ENCODE measurements at places on chromosomes 11 and 22.

DNA sequence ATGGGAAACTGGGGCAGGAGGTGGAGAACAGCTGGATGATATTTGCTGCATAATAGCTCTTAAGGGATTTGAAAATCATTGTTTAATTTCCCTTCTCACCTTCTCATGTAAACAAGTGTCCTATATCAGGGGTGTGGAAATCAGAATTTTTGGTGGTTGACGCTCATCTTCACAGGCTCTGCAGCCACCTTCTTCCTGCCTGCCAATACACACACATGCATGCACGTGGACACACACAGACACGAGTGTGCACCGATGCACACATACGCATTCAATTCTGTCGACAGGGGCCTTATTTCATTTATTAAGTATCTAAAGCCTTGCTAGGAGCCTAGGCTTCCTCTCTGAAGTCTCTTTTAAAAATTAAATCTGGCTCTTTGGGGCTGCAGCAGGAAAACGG lies 349.4 kb upstream of the NCAM1 start:
- no peak for DNase-seq

GRCh38 chr11:59267736-59268475 lies 55.2 kb upstream of the MPEG1 start:
- DNase-seq = peak; percentile 2

- no peak for DNase-seq
These were observed 1.7 kb upstream of the SLC25A1 start for GRCh38 chr22:19180234-19180633.

GRCh38 chr11:35593143-35593542 lies 25.1 kb upstream of the FJX1 start:
- DNase-seq = peak; percentile 92

GRCh38 chr11:83715927-83716535 lies 429.9 kb upstream of the CCDC90B start:
- no peak for DNase-seq

- DNase-seq = no peak
These were observed 537.1 kb downstream of the INSC start for GRCh38 chr11:15651816-15652215.

- DNase-seq = no peak
These were observed 104.8 kb downstream of the ARHGAP42 start for GRCh38 chr11:100791860-100792259.

DNA sequence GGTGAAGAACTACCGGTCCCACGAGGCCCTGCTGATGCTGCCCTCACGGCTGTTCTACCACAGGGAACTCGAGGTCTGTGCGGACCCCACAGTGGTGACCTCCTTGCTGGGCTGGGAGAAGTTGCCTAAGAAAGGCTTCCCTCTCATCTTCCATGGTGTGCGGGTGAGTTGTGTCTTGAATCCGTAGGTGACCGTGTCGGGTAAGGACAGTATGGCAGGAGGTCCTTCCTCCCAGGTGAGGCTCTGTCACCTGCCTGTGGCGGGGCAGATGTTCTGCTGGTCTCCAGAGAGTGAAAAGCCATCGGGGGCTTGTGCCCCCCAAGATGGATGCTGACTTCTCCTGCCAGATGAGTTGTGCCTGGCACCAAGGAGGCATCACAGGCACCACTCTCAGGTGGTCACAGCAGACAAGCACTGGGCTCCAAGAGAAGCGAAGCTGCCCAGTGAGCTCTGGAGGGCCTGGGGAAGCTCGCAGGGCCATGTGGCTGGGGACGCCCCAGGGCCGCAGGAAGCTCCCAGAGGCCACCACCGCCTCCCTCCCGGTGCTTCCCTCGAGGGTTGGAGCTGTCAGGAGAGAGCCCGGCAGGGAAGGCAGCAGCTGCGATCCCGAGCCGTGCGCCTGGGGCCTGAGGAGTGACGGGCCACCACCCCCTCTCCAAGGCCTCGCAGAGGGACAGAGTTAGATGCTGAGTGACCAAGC lies 17.3 kb upstream of the PANX2 start:
- no peak for DNase-seq

GRCh38 chr11:95498722-95499425 lies 267.9 kb upstream of the SESN3 start:
- DNase-seq = peak; percentile 65

DNA sequence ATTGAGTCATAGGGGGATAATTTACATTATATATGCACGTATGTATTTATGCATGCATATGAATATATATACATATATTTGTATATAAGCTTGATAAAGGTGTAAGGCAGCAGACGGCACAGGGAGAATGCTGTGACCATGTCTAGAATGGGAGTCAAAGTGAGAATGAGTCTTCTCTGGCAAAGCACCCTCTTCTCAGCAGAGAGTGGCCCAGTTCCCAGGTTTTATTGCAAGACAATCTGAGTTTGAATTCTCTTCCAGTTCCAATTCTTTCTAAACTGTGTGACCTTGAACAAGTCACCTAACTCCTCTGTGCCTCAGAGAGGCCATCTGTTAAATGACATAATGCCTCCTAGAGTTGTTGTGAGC lies 13.8 kb downstream of the EHF start:
- no peak for DNase-seq

- no peak for DNase-seq
These were observed 30.4 kb downstream of the RTN4R start for GRCh38 chr22:20237480-20238440.

DNA sequence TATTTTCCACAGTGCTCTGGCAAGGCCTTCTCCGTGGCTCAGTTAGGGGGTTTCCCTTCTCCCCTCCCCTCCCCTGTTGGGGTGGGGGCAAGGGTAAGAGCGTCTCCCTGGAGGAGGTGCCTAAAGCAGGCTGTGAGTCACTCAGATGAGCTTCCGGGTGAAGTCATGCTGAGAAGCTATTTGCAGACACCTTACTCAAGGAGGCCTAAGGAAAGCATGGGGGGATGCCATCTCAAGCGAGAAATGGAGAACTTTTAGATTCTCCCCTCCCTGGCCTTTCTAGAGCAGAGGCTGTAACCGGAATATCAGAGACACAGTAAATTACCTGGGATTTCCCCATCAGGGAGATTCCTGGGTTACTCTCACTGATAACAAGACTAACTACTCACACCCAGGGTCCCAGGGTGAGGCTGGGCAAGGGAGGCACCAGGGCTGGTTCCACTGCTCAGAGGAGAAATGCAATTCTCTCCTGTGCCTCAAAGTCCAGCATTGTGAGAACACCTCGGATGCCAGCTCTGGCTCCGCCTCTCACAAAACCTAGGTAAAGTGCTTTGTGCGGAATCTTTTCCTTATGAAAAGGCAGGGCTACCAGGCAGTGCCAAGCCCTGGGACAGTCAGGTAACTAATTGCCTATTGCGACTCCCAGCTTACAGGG lies 123.6 kb downstream of the ABTB2 start:
- peak; percentile 48 for DNase-seq

DNA sequence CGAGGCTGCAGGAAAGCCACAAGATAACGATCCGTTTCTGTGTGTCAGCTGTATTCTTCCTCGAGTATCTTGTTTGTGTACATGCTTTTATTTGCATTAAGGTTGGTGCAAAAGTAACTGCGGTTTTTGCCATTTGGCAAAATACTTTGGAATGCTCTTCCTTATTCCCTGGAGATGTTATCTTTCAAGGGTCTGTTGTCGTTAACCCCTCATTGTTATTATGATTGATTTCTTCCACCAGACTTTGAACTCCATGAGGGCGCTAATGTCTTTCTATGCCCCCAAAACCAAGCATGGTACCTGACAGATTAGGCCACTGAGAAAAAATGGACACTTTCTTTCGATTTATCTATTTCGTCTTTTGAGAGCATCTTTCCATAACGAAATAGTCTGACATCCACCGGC lies 563 bp upstream of the PSMA1 start:
- no peak for DNase-seq

DNA sequence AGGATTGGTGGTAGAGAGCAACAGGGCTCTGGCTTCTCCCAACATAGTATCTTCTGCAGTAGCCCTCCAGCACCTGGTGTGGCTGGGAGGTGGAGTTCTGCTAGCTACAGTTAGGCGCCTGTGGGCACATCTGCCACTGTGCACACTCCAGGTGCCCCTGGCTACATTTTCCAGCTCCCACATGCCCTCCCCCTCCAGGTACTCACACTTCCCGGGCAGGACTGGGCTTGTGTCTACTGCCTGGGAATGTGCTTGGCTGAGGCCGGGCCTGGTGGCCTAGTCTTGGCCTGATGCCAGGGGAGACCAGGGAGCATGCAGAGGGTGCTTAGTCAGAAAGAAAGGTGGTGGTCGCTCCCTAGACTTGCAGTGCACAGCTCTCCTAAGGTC lies 15.8 kb downstream of the PHLDB1 start:
- DNase-seq = peak; percentile 39

DNA sequence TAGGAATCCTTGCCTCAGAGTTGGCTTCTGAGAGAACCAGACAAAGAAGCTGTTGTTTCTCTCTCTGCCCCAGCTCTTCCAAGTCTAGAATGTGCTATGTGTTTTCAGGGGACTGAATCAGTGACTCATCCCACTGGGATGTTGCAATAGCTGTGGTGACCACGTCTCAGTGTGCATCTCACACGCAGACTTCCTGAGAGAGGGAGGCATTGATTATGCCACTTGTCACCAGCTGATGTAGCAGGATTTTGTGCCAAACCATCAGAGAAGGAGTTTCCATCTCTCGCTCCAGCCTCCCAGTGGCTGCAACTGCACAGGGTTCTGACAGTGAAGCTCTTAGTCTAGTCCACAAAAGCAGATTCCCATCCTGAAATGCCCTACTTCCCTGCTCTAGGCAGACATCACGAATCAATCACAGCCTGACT lies 455.8 kb downstream of the MIAT start:
- peak; percentile 99 for DNase-seq

DNA sequence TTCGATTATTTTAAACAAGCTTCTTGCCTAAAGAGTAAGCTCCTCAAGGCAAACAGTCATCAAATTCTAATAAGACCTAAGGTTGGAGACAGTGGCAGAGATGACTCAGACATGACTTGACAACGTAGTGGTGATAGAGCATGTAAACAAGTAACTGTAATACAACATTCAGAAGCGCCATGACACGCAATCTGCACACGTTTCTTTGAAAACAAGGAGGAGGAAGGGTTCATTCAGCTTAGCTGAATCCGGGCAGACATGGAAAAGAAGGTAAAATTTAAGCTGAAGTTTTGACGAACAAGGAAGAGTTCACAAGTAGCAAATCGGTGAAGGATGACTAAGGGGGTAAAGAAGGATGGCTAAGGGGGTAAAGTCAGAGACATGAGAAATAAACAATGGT lies 152.4 kb upstream of the ZC3H12C start:
- peak; percentile 22 for DNase-seq

- DNase-seq = peak; percentile 13
These were observed 200.8 kb downstream of the LUZP2 start for GRCh38 chr11:24697522-24698111.

GRCh38 chr11:65941720-65942310 lies 3.5 kb upstream of the TSGA10IP start:
- no peak for DNase-seq

DNA sequence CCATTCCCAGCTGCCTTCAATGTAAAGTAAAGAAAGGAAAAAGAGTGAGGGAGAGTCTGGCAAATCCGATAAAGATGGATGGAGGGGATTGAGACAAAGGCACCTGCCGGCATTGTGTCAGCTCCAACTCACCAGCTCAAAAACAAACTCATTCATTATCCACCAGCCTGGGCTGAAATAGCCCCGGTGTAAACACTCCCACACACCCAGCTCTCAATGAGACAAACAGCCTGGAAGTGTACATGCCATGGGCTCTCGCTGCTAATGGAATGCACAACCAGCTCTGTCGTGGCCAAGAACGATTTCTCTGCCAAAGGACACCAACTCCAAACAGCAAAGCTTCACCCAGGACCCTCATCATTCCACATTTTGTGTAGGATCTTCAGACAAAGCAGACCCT lies 89.3 kb upstream of the OPCML start:
- DNase-seq = no peak

DNA sequence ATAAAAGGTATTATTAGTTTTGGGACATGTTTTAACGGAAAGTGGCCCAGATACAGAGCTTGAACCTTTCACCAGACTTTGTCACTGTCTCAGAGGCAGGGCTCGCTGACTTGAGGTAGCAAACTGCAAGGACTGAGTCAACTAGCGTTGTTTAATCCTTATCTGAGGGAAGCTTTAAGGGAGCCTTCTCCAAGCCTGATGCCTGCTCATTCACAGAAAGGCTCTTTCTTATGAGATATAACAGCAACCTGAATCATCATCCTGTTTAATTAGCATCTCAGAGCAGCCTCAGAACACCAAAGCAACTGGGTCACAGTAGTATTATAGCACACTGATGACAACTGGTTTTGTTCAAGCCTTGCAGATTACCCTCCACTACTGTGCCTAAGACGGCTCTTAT lies 54.2 kb upstream of the CYP2D6 start:
- no peak for DNase-seq

- DNase-seq = no peak
These were observed 157.8 kb upstream of the TRPC6 start for GRCh38 chr11:101741479-101742175.

DNA sequence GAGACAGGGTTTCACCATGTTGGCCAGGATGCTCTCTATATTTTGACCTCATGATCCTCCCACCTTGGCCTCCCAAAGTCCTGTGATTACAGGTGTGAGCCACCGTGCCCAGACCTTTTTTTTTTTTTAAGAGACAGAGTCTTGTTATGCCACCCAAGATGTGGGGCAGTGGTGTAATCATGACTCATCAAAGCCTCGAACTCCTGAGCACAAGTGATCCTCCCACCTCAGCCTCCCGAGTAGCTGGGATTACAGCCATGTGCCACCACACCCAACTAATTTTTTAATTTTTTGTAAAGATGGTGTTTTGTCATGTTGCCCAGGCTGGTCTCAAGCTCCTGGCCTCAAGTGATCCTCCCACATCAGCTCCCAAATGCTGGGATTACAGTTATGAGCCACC lies 37.9 kb downstream of the IZUMO1R start:
- DNase-seq = no peak

GRCh38 chr11:11857769-11858168 lies 16.0 kb downstream of the USP47 start:
- DNase-seq = no peak

- DNase-seq = no peak
These were observed 66.2 kb downstream of the GAS2 start for GRCh38 chr11:22732588-22732987.

DNA sequence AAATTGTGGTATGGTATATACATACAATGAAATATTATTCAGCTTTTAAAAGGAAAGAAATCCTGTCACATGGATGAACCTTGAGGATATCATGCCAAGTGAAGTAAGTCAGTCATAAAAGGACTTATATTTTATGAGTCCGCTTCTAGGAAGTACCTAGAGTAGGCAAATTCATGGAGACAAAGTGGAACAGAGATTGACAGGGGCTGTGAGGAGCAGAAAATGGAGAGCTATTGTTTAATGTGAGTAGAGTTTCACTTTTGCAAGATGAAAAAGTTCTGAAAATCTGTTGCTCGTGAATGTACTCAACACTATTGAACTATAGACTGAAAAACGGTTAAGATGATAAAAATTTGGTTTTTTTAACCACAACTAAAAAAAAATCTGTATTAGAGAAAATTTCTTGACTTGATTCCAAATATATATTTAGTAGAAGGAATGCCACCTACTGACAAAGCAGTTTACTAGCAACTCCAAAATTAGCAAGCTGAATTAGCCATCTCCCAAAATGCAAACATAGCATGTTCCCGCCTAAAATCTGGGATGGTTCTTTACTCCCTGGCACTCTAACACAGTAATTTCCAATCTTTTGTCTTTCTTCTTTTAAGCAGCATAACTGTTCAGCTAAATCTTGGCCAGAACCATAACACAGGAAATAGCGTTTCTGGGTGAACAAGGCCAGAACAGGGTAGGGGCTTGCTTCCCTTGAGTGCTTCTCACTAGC lies 1.5 kb downstream of the UFD1 start:
- DNase-seq = peak; percentile 13
